Activated T-helper 1 cell treated with anti-CD3 and anti-CD28 coated beads, Interleukin-2, amount 50 U/mL, for 16 hours (primary cell): ENCODE measurements at places on chromosomes 4 and X.

DNA sequence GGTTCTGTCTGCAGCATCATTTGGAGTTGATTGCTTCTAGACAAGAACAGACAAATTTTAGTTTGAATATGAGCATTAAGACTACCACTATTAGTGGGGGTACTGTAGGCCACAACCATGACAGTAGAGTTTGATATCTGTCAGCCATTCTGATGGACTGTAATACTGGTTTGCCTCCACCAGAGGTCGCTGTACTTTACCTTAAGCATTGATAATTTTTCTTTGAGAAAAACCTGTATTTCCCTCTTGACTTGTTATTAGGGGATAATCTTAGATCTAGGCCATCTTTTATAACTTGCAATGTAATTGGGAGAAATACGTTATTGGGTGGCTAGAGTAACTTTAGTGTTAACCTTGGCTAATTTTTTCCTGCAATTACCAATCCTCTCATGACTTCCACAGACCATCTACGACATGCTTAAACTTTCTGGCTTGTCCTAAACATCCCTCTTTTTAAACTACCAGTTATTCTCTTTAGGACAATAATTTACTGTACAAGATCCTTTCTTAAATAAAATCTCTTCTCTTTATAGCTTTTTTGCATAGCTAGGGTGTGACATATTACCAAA, 562.4 kb downstream of the MAGEB5 start:
- DNase-seq, result no peak

DNA sequence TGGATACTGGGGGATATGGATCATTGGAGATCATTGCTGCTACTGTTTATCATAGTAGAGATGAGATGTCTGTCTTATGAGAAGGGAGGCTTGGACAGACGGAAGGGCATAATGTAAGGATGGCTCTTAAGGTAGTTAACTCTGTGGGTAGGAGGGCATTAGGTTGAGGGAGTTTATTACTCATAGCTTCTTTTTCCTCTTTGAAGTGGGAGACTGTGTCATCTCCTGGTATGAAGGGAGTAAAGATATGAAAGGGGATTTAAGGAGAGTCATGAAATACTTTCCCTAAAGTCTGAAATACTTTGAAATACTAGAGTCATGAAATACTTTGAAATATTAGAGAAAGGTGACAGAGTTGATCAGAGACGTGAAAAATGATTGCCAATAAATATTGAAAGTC, 255.5 kb upstream of the PITX2 start:
- no peak for DNase-seq

DNA sequence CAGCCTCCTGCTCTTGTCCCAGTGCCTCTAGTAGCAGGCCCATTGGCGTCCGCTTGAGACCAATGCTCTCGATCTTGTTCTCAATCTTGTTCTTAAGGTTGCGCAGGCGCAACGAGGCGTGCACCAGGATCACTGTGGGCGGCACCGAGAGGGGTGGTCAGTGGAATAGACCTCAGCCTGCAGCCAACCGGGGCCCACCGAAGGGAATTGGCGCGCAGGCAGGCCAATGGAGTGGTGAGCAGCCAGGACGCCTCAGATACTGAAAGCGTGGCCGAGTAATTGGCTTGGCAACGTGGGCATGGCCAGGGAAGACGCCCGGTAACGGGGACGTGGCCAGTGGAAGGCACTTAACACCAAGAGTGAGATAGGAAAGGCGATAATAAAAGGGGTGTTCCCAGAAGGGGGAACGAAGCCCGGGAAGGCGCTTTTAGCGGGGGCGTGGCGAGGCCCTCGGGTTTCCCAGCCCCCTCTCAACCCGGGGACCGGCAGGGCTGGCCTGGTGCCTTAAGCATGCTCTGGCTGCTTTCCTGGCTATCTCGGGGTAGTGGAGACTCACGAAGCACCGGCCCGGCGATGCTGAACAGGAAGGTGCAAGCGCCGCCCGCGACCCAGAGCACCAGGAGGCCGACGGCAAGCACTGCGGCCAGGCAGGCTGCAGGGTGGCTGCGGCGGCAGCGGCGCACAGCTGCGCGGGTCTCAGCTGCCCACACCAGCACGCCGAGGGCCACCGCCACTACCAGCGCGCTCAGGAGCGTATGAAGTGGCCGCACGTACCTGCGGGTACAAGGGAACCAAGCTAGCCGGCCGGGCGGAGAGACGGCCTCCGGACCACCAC, 1.7 kb downstream of the PRAF2 start:
- DNase-seq, result no peak

DNA sequence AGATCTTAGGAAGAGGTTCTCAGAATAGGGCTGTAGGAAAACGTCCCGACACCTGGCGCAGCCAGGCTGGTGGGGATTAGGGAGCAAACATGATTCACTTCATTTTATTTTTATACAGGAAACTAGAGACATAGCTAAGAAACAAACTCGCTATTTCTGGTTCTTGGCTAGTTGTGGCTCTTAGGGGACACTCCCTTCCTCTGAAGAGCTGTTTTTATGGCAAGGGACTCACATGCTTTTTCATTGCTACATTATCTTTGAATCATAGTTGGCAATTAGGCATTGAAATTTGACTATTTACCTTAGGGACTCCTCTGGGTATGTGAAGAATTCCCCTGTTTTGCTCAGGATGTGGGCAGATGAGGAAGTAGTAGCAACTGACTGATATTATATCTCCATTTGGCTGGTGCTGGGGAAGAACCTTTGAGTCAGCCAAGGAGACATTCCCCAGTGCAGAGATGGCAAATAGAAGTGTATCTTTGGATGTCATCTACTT, 174.5 kb downstream of the SMIM20 start:
- DNase-seq, result peak; percentile 11

- no peak for DNase-seq
These were observed 6.1 kb downstream of the SCARB2 start for GRCh38 chr4:76207549-76207948.

DNA sequence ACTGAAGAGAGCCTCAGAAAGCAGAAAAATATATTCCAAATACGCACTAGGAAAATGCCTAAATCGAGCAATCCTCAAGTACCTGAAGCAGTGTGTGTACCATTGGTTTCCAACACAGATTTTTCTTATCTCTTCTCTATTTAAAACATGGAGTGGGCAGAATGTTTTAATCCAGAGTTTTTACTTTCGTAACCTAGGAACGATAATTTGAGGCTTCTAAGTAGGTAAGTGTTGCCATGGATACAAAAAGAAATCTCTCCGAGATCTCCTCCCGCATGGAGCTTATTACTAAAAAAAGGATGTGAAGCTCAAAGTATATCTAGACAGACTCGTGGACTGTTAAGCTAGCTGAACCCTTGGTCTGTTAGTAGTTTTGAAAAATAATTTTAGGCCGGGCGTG, 23.0 kb upstream of the OTUD4 start:
- no peak for DNase-seq

- DNase-seq, result no peak
These were observed 758 bp downstream of the SCFD2 start for GRCh38 chr4:53365121-53365485.

DNA sequence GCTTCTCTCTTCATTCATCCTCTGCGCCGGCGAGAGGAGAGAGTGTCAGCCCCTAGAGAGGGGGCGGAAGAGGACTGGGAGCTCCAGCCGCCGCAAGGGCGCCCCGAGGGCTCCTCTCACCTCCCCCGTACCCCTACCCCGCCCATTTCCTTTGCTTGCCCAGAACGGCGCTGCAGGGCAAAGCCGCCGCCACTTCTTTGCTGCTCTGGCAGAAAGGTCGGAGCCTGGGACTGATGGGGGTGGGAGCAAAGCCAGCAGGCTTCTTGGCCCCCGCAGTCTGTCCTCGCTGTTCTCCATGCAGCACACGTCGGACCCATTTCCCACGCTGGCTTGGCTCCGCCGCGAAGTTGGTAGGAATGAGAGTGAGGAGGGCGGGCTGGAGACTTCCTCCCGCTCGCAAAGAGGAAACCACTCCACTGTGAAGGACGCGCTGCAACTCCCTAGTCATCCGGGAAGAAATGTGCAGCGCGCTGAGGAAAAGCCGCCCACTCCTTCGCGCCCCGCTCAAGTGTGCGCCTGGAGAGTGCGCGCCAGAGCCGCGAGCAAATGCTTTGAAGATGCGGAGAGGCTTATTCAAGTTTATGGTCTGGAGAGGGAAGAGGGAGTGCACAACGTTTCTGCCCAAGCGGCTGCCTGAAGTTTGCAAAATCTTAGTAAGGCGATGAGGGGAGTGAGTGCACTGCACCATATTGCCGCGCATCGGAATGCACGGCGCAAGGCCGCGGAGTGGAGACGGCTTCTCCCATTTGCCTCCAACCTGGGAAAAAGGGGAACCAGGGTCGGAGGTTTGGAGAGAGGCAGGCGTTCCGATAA, 2.8 kb upstream of the PCDH7 start:
- DNase-seq, result no peak

- no peak for DNase-seq
These were observed 69.2 kb downstream of the SORBS2 start for GRCh38 chr4:185742766-185743165.

- no peak for DNase-seq
These were observed 8.5 kb downstream of the SLC25A43 start for GRCh38 chrX:119407681-119408080.

DNA sequence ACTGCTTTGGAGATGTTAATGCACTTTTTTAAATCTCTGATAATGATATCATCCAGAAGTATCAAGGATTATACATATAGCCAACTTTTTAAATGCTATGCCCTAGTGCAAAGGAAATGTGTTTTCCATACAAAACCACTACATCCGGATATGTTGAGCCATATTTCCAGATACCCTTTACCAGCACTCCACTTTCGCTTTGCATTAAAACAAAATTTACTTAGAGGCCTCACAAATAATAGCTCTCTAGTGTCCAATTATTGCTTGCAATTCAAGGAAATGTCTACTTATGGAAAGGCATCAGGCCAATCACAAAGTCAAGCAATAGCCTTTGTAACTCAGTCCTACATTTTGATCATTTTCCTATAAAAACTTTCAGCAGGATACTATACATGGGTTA, 1072.8 kb upstream of the INTU start:
- DNase-seq, result no peak

GRCh38 chr4:169239221-169239905, 31.4 kb downstream of the SH3RF1 start:
- DNase-seq, result no peak

GRCh38 chr4:108972613-108973283, 209.9 kb upstream of the ETNPPL start:
- DNase-seq, result no peak

- no peak for DNase-seq
These were observed 1414.7 kb upstream of the TENM3 start for GRCh38 chr4:180828455-180829018.

DNA sequence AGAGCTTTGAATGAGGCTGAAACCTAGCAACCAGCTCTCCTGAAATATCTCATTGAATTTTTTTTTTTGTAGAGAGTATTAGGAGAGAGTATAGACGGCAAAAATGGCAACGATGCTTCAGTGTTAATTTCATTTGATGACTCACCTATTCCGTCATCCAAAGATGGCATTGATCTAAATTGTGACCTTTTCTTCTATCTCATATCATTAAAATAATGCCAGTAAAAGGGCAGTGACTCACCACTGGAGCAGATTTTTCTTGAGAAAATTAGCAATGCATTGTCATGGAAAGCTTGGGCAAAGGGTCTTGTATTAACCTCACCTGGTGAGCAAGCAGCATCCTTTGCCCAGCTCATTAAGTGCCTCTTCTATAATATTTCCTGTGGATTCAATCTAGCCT, 19.6 kb downstream of the VMA21 start:
- no peak for DNase-seq

DNA sequence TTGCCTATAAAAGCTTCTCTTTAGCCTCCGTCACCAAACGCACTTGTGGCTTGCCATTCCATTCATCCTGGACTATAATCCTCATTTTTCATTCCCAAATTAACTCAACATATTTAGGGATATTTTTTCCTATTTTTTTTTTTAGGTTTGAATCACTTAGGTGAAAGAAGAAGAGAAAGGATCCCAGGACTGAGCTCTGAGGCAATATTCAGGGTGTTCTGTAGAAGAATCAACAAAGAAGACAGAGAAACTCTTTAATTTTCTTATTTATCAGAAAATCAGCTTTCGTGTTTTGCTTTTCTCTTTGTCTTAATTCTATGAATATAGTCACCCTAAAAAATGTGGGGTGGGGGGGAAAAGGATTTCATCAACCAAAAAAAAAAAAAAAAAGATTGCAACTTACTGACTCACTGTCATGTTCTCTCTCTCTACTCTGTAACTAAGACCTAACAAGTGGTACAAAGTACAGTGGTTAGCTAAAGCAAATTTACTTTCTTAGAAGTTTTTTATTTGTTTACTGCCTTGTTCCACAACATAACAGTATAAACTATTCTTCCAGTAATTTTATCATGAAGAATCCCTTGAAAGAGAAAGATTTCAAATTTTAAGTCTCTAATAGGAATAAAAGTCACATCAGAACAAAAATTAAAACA, 272.0 kb downstream of the DHX15 start:
- DNase-seq, result no peak

DNA sequence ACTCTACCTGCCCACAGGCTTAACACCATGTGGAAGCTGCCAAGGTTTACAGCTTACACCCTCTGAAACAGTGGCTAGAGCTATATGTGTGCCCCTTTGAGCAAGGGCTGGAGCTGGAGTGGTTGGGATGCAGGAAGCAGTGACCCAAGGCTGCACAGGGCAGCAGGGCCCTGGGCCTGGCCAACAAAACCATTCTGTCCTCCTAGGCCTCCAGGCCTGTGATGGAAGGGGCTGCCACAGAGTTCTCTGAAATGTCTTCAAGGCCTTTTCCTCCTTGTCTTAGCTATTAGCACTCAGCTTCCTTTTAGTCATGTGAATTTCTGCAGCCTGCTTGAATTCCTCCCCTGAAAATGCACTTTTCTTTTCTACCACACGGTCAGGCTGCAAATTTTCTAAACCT, 84.9 kb downstream of the IL13RA2 start:
- no peak for DNase-seq

DNA sequence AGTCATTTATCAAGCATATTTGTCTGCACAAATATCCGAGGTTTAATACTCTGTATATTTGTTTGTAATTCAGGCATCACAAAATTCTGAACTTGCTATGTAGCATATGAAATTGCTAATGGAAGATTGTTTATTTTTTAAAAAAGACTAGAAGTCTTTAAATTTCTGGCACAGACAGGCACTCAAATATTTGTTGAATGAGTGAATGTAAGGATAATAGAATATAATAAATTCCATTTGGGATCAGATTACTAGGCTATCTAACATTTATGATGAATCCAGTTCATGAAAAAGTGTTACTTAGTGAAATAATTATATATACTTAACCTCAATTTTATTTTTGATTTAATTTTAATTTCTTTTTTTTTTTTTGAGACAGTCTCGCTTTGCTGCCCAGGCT, 30.4 kb upstream of the TEC start:
- no peak for DNase-seq

- no peak for DNase-seq
These were observed 221.5 kb upstream of the FAM241A start for GRCh38 chr4:111923786-111924185.

DNA sequence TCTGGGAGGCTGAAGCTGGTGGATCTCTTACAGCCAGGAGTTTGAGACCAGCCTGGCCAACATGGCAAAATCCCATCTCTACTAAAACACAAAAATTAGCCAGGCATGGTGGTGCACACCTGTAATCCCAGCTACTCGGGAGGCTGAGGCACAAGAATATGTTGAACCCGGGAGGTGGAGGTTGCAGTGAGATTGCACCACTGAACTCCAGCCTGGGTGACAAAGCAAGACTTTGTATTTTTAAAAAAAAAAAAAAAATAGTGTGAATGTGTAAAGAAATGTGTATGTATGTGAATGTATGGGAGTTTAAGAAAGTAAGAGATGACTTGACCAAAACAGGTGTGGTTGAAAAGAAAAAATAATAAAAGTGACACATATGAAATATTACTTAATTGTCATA, 167.7 kb upstream of the TEX13C start:
- no peak for DNase-seq
